Kidney epithelial cell (primary cell): ENCODE measurements at places on chromosomes 4 and X. TPM values are rescaled to one million over a fixed set of nuclear protein-coding genes. Genes with fewer than 3 reads are reported as not detected.

DNA sequence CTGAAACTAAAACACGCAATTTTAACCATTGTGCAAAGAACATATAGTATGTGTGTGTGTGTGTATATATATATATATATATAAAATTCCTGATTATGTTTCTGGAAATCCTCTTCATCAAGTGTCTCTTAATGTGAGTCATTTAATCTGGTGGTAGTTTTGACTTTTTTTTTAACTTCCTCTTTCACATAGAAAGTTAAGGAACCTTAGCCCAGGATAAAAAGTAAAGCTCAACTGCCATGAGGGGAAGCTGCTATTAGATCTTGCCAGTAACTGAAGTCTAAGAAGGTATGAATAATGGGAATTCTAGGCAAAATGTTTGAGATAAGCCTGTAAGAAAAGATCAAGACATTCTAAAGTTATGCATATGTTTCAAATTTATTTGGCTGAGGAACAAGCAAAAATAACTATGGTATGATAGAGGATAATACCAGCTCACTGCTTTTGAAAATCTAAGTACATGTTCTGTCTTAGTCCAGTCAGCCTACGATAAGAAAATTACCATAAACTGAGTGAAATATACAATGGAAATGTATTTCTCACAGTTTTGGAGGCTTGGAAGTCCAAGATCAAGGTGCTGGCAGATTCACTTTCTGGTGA lies 757.0 kb downstream of the TRAM1L1 start:
- DNase-seq, result no peak

DNA sequence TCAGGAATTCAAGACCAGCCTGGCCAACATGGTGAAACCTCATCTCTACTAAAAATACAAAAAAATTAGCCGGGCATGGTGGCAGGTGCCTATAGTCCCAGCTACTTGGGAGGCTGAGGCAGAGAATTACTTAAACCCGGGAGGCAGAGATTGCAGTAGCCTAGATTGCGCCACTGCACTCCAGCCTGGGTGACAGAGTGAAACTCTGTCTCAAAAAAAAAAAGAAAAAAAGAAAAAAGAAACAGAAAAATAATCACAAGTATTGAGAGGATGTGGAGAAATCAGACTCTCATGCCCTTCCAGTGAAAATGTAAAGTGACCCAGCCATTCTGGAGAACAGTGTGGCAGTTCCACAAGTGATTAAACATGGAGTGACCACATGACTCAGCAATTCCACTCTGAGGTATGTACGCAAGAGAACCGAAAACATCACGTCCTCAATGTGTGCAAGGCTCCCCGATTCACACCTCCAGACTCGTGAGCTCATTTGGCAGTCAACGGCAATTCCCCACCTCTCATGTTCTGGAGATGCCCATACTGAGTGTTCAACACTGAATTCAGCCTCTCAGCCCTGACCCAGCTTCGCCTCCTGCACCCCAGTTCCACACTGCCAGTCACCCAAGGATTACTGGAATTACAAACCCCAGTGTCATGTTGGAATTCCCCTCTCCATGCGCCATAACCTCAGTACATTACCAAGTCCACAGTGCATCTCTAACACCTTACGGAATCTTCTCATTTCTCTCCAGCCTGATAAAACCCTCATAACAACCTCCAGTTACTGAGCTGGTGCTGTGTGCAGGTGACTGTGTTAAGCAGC lies 21.1 kb downstream of the ACOX3 start:
- DNase-seq, result no peak

- no peak for DNase-seq
These were observed 10.3 kb upstream of the CLCN5 start for GRCh38 chrX:49912086-49912485.

GRCh38 chr4:56210397-56210796 lies 176.9 kb downstream of the AASDH start:
- DNase-seq, result no peak

DNA sequence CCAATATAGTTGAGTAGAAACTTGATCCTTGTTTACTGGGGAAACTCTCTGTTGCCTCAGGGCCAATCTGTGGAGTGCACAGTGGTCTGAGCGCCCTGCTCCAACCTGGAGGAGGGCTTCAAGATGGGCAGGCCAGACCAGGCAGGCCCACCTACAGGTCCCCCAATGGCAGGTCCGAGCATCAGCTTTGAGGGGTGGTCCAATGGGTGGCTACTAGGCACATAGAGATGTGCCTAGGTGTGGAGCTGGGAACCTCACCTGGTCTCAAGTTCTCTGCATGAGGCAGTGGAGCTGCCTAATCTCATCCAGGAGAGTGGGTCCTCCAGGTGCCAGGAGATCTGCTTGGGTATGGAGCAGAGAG lies 252.9 kb downstream of the ARHGAP10 start:
- DNase-seq, result no peak

DNA sequence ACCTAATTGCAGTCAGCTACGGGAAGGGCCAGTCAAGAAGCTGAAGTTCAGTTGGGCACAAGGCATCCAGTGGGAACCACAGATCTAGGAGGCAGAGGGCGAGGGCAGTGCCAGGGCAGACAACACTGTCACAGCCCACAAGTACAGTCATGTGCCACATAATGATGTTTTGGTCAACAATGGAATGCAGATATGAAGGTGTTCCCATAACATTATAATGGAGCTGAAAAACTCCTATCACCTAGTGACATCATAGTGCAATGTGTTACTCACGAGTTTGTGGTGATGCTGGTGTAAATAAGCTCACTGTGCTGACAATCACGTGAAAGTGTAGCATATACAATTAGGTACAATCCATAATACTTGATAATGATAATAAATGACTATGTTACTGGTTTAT lies 4.5 kb upstream of the TMEM255A start:
- DNase-seq, result no peak

GRCh38 chr4:155903453-155903852 lies at the start of gene TDO2:
TDO2 (plus strand) TSS chr4:155903696; CDS start chr4:155903759, 63 bp downstream.
- no peak for DNase-seq

Gene SPANXN4
- total RNA-seq, result not detected in 2 replicates

Gene P2RY8
- not detected in 2 replicates for total RNA-seq

Gene AR
- 0.25 and 0.89 TPM in 2 replicates for total RNA-seq

Gene SPATA4
- total RNA-seq, result 0.34 and 0.50 TPM in 2 replicates

Gene XG
- 0.07 and 0.33 TPM in 2 replicates for total RNA-seq
